Stimulated activated CD8-positive, alpha-beta memory T cell treated with anti-CD3 and anti-CD28 coated beads, Interleukin-4, amount 100 ng/mL, for 1 hour (primary cell): ENCODE measurements at places on chromosomes 1 and 21.

- no peak for DNase-seq
Measured at GRCh38 chr1:8670371-8670818, 147.0 kb downstream of the RERE start.

DNA sequence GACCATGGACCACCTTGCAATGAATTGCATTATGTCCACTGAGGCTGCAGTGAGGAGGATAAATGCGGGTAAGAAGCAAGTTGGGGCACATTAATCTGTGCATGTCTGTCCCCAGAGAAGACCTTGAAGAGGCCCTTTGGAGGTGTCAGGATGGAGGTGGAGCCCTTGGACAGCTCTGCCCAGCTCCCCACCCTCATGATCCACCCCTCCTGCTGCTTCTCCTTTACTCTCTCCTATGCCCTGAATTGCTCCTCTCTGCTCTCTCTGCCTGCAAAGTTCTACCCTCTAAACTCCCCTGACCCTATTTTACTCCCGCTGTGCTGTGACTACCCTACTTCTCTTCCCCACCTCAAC lies 292.4 kb upstream of the USP24 start:
- no peak for DNase-seq

- DNase-seq: no peak
Measured at GRCh38 chr1:70980361-70980760, 67.3 kb downstream of the PTGER3 start.

DNA sequence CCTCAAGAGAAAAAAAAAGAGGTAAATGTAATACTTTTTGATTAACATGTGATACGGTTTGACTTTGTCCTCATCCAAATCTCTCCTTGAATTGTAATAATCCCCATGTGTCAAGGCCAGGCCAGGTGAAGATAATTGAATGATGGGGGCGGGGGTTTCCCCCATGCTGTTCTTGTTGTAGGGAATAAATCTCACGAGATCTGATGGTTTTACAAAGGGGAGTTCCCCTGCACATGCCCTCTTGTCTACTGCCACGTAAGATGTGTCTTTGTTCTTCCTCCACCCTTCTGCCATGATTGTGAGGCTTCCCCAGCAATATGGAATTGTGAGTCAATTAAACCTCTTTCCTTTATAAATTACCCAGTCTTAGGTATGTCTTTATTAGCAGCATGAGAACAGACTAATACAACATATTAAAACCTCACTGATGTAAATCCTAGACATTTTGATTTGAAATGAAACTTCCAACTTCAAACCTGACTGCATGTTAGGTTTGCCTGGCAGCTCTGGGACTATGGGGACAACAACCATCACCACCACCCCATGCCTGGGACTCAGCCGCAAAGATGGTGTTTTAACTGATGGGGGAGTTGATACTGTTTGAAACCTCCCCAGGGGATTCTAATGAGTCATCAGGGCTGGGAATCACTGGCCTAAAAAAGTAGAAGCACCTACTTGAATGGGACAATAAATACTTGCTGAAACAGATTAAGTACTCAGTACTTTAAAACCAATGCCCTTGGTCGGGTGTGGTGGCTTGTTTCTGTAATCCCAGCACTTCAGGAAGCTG lies 32.8 kb upstream of the BACH1 start:
- DNase-seq: no peak

DNA sequence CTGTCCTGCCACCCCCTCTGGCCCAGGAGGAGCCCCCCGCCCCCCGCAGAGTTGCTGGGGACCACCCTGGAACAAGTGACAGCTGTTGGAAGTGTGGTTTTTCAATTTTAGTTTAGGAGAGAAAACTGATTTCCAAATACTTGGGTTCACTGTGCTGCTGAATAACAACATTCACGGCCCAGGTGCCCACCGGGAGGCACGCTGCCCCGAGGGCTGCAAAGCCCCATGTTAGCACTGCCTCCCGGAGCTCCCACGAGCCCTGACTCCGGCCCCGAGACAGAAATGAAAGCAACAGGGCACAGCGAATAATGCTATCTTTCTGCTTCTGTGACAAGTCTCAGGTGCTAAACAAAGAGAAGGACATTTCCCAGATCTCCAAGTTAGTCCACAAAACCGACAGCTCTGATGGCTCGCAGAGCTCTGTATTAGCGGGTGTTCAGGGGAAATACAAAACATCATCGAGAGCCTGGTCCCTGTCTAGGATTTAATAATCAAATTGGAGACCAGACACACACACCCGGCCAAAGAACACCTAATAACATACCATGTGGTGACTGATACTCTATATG lies 451.5 kb downstream of the KIF26B start:
- DNase-seq: no peak

- no peak for DNase-seq
Measured at GRCh38 chr1:107183011-107183410, 42.2 kb downstream of the NTNG1 start.

DNA sequence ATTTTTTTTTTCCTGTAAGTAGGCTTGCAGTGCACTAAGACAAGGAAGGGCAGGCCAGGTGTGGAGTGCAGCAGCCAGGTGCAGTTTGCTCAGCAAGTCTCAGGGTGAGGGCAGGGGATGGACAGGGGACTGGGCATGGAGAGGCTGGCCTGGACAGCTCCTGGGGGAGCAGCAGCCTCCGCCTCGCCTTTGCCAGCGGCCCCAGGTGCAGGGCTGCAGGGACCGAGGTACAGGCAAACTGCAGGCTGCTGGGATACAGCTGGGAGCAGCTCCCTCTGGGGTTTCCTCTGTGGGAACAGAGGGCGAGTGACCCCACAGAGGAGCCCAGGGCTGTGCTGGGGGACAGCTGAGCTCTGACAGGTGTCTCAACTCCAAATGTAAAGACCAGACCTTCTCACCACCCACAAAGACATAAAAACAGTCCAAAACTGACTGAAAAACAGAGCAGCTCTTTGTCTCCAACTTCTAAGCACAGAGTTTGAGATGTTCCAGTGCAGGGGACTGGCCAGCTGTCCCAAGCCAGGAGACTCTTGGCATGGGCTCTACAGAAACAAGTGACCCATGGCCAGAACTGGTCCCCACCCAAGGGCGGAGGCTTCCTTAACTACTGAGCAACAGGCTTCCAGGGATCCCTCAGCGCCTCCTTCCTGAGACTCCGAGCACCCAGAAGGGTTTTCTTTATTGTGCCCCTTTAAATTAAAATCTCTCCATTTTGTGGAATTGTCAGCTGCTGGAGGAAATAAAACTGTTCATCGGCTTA lies 27.7 kb upstream of the AJAP1 start:
- no peak for DNase-seq

DNA sequence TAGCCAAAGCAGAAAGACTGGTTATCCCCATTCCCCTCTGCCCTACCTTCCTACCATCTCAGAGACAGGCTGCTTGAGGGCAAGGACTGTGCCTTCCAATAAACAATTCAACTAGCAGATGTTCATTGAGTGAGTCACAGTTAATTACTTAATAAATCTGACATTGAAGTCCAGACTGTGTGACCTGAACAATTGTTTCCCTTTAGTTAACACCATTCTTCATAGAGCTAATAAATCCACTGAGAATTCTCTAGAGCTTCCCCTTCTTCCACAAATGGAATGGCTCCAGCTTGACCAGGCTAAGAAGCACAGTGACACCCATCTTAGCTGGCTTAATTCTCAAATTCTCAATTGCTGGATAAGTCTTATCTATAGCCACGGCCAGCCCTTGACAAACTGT lies 61.9 kb upstream of the GJA5 start:
- DNase-seq: no peak

GRCh38 chr1:217776693-217777092 lies 145.5 kb downstream of the SPATA17 start:
- DNase-seq: no peak

DNA sequence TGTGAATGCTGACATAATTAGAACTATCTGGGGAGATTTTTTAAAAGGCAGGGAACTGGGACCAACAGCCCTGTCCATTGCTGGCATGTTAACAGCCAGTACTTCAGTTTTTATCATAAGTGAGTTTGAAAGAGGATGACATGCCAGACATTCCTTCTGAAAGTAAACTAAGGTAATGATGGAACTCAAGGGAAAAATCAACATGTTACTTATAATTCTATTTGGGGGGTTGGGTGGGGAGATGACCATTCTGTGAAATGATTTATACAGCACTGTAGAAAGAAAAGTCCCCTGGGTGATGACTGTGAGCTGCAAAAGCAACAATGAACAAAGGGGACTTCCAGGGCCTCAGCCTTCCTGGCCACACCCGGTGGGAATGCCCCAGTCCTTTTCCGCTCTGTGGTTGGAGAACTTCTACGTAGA lies 5.4 kb upstream of the LAMC2 start:
- DNase-seq: no peak

- DNase-seq: no peak
Measured at GRCh38 chr1:71345491-71345890, 264.7 kb upstream of the ZRANB2 start.

GRCh38 chr21:42258885-42259407 lies 40.0 kb downstream of the ABCG1 start:
- DNase-seq: no peak

DNA sequence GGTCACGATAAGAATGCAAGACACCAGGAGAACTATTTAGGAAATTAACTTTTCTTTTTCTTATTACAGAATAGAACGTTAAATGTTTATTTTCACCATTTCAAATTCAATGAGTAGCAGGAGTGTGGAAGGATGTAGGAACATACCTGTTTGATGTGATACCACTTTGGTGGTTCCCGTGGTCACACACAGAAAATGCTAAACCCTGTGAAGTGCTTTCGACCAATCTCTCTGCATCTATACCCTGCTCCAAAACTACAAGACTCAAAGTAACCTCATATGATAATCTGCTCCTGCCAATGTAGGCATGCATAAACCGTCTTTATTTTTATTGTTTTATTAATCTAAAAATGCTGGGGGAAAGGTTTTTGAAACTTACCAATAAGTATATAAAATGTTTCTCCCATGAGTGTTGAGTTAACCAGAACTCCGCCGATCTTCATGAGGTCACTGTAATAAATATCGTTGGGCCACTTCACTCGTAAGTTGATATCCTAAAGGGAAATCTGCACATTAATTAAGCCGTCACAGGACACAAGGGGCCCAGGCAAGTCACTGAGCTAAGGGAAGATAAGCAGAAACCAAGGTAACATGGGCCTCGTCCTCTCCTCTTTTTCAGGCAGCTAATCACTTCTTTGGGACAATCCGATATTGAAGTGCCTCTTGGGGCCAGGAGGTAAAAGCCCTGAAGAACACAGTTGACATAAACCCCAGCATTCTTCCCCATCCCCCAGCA lies 60.6 kb downstream of the SIM2 start:
- DNase-seq: no peak

DNA sequence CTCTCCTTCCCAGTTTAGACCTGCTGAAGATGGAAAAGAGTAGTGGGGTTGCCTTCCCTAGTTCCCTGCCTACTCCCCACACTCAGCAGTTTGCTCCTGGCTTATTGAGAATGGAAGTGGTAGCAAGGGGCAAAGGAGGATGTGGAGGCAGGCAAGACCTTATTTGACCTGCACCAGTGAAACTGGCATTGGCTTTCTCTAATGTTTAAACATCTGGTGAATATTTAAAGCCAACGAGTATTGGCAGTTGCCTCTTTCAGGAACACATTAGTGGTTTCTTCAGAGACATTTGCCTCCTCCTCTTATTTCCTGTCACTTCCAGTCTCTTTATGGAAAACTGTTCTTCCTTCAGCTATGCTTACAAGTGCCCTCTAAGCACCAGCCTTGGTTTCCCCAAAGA lies 62.4 kb upstream of the VAV3 start:
- DNase-seq: no peak

DNA sequence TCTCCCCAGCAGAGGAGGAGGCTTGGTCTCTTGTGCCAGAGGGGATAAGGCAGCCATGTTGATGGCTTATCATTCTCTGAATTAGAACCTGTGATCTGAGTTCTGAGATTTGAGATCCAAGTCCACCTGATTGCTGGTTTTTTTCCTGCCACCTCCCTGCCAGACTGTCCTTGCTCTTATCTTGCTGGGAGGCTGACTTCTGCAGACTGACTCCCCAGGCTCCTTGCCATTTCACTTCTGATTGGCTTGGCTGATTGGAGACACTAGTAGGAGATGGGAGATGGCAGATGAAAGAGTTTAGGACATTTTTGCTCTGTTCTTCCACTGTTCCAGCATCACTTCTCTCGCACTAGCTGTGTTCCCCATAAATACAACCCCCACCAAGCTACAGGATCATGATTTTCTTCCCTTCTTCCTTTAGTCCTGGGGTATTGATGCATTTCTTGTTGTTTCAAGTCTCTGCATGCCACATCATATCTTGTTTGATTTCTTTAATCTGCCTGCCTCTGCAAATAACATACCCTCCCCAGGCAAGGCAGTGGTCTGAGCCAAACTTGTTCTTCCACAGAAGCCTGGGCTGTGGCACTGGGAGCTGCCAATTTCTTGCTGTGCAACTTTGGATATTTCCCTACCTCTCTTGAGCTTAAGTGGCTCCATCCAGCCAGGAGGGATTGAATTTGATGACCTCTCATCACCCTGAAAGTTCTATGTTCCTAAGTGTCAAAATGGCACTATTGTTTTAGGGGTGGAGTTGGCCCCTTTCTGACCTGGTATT lies 963 bp upstream of the CYP4B1 start:
- no peak for DNase-seq

DNA sequence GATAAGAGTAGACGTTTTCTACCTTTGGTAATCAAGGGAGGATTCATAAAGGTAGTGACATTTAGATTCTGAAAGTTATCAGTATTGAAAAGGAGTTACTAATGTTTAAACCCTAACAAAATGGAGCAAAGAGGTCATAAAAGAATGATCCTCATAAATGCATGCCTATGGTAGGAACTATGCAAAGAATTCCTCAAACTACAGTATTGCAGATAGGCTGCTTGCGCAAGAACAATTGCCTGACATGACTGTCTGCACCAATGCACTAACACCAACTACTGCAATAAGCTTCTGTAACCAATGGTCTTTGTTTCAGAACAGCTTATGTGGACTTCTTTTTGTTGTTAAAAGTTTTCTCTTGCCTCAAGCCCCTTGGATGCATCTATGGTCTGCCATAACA lies 597.3 kb upstream of the ADGRL4 start:
- no peak for DNase-seq

DNA sequence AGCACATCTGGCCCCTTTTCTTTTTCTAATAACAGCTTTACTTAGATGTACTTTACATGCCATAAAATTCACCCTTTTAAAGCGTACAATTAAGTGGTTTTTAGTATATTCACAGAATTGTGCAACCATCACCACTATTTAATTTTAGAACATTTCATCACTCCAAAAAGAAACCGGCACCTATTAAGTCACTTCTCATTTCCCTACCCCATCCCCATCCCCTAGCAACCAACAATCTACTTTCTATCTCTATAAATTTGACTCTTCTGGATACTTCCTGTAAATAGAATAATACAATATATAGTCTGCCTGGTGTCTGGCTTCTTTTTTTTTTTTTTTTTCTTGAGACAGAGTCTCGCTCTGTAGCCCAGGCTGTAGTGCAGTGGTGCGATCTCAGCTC lies 59.5 kb upstream of the ENAH start:
- DNase-seq: no peak

GRCh38 chr1:19309123-19309813 lies 2.7 kb downstream of the AKR7A2 start:
- DNase-seq: no peak

- DNase-seq: no peak
Measured at GRCh38 chr1:197922070-197922390, 4.9 kb downstream of the LHX9 start.
